ENCODE measurements at places on chromosomes 12 and 14.

- no peak for DNase-seq
These were observed 30.5 kb upstream of the NUDT4 start for GRCh38 chr12:93347054-93347785.

- no peak for DNase-seq
These were observed 27.7 kb downstream of the JKAMP start for GRCh38 chr14:59511916-59512575.

- no peak for DNase-seq
These were observed 33.7 kb downstream of the FGFR1OP2 start for GRCh38 chr12:26971963-26972362.

GRCh38 chr12:131529196-131530040 is 181.5 kb upstream of the SFSWAP start:
- no peak for DNase-seq

GRCh38 chr12:120402217-120402616 is 33.3 kb upstream of the MSI1 start:
- no peak for DNase-seq

DNA sequence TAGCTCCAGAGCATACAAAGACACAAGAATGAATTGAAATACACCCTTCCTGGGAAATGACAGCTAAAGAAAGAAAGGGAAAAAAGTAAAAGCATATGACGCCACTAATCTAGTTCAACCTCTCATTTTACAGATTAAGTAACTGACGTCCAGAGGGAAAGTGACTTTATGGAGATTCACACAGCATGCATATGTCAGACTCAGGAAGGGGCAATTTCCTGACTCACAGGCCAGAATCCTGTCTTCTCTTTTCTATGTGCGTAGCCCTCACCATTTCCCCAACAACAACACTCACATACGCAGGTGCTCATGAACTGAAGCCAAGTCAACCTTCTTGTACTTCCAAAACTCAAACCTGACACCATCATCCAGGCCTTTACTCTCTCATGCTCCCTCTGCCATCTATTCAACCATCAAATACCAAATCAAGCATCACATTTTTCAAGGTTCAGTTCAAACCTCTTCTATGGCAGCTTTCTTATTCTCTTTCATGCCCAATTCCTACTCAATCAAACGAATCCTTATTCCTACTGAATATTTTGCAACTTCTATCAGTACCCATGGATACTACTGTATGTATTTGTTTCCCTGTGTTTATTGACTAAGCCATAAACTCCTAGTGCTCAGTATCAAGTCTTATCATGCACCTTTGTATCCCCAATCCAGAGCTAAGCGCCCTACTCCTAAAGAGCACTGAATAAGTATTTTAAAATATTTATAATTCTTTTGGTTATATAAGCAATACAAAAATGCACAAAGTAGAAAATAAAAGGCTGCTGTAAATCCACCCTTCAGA is 52.8 kb downstream of the STXBP6 start:
- no peak for DNase-seq

DNA sequence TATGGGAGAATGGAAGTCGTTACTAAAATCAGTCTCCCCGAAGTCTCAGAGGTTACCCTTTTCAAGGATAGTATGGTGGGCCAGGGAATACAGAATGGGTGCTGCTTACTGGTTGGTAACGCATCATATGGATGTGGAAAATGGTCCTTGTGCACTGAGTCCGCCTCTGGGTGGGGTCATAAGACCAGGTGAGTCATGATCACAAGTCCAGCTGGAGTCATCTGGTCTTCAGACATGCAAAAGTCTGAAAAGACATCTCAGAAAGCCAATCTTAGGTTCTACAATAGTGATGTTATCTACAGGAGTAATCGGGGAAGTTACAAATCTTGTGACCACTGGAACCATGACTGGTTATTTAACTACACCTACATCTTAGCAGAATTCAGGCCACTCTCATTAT is 71.9 kb upstream of the TCL1B start:
- no peak for DNase-seq

- no peak for DNase-seq
These were observed 22.3 kb downstream of the FAM234B start for GRCh38 chr12:13066459-13066858.

DNA sequence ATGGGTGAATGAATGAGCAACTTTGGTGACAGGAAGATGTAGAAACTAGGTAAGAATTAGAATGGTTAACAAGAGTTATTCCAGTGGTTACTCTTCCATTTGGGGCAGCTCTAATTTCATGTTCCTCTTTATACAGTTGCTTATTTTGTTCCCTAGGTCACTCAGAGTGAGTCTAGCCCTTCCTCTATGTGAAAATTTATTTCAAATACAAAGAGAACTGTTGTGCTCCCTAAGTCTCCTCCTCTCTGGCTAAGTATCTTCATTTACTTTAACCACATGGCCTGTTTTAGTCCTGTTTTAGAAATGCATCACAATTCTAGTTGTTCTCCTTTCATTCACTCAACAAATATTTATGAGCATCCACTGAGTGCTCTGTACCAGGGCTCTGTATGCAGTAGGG is 51.1 kb upstream of the HIF1A start:
- no peak for DNase-seq

DNA sequence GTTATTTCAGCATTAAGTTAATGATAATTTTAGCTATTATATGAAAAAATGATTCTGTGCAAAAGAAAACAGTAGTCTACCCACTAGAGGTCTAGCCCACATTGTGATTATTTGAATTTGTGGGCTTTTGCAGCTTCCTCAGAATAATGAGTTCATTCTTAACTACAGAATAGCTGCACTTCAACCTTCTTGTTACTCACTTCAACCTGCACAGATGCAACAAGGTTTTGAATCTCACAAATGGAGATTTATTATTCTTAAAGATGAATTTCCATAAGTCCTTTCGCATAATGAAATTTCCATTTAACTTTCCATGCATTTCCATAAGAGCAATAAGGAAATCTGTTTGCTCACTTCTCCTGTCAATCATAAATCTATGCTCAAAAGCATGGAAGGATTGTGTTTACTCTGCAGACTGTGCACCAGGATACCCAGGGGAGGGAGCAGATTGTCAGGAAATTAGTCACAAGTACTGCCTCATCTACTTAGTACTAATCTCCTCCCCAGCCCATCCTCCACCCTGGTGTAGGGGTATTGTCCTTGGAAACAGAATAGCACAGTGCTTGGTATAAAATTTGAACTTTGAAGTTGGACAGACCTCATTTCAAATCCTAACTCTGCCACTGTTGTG is 24.1 kb downstream of the PTGER2 start:
- DNase-seq: no peak

DNA sequence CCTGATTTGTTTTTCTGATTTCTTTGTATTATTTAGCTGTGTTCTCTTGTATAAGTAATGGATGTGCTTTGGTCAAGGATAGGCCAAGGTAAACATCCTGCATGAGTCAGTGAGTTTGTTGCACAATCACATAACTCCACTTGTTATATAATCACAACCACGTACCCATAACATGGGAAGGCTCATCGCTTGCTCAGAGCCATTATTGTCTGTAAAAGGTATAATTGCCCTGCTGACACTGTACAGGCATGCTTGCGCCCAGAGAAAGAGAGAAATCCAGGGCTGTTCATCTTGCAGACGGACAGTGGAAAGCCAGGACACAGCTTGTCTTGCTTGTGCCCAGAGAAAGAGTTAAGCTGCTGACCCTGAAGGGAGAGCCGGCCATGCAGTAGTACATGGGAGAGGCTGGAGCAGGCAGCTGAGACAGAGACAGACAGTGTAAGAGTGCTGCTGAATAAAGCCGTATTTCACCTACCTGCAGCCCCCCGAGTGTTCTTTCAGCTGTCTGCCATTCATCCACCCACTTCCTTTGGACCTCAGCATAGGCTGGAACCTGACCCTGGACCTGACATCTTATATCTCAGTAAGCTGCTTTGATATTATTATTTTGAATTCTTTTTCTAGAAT is 174.7 kb upstream of the DAAM1 start:
- no peak for DNase-seq

- no peak for DNase-seq
These were observed 176.7 kb upstream of the ATF7IP start for GRCh38 chr12:14188744-14189143.

DNA sequence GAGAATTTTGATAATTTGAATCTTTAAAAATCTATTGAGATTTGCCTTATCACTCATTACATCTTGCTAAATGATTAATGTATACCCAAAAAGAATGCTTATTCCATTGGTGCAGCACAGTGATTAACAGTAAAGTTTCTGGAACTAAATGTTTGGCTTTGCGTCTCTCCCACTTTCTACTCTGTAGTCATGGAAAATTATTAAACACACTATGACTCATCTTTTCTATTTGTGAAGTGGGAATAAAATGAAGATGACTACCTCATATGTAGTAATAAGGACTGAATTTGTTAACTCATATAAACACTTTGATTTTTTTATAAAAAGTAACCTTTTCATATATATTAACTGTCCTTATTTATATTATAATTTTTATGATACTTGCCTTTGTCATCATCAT is 118.1 kb downstream of the RERGL start:
- DNase-seq: no peak

- DNase-seq: no peak
These were observed 170.0 kb downstream of the SLC2A13 start for GRCh38 chr12:39935839-39936238.

DNA sequence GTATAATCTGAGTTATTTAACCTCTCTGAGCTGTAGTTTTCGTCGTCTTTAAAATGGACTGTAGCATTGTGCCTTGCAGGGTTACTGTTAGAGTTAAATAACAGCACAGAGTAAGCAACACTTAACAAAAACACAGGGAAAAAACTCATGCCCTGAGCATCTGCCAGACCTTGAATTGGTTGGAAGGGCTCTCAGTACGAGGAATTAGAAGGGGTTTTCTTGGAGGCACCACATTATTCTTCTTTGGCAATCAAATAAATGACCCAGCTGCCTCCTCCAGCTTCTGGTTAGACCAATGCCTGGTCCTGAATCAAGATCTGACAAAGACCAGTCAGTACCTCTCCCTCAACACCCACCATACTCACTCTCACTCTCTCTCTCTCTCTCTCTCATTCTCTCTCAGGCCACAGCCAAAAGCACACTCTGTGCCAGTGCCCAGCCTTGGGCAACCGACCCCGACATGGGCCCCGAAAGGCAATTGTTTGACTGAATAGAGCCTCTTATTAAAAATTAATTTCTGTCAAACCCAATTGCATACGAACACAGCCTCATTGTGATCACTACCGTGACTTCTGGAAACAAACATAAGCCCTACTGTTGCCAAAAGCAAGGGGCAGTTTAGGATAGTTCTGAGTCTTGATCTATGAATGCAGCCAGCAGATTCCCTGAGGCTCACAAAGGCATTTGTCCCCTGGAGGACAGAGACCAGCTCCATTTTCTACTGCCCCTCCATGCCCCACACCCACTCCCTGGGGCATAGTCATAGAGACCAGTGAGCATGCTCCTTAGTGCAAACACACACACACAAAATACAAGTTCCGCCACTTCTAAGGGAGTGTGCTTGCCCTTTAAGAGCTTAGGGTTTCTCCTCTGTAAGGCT is 23.9 kb downstream of the DUSP6 start:
- no peak for DNase-seq

DNA sequence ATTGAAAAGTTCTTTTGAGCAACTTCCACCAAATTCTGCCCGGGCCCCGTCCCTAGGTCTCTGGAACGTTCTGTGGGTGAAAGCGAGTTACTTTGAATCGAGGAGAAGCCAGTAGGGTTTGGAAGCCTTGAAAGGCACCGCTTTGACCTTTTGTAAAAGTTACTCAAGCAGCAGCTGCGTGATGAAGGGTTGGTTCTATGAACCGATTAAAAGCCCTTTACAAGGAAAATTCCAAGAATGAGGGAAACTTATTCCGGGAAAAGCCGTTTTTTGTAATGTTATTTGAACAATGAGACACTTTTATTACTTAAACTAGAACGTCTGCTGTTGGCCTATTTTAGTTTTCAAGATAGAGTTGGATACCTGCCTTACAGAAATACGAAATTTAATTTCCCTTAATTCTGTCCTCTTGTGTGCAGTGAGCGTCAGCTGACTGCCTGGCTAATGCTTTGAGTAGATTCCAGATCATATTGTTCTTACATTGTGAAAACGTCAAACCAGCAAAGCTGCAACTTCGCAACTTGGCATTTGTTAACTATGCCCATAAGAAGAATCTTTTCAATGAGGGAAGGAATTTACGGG is 906 bp downstream of the LARP4 start:
- no peak for DNase-seq

- DNase-seq: peak; percentile 34
These were observed 13.6 kb downstream of the TTC9 start for GRCh38 chr14:70655110-70655826.

DNA sequence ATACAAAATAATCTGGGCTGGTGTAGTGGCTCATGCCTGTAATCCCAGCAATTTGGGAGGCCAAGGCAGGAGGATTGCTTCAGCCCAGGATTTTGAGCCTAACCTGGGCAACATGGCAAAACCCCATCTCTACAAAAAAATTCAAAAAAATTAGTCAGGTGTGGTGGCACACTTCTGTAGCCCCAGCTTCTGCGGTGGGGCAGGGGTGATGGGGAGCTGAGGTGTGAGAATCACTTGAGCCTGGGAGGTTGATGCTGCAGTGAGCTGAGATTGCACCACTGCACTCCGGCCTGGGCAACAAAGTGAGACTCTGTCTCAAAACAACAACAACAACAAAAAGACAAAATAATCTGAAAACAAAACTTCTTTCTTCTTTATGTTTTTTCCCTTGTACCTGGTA is 66.0 kb downstream of the TC2N start:
- DNase-seq: no peak

GRCh38 chr14:48384821-48385220 is 709.4 kb upstream of the MDGA2 start:
- DNase-seq: no peak

DNA sequence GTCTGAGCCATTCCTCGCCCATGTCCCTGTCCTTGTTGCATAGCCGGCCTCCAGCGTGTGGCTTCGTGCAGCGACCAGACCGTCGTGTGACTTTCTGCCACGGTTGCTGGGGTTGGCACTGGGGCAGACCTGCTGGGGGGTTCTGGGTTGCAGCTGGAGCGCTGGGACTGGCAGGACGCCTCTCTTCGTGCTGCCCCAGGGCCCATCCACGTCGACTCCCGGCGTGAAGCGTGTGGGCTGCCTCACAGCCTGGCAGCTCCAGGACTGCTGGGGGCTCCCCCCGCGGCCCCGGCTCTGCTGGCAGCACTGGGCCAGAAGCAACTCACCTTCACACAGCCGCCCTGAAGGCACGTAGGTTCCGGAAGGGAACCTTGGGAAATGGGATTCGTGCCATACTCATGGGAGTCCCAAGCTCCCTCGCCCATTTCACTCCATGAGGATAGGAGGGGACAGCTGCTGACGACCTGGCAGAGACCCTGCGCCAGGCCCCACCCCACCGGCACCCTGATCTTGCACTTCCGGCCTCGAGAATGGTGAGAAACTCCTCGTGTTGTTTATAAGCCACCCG is 51.9 kb downstream of the GALNT9 start:
- no peak for DNase-seq
